ENCODE measurements at places on chromosomes 1 and 21.

- no peak for DNase-seq
These were observed 760 bp upstream of the TINAGL1 start for GRCh38 chr1:31575369-31576140.

GRCh38 chr1:10888791-10889649, 92.6 kb upstream of the CASZ1 start:
- no peak for DNase-seq

DNA sequence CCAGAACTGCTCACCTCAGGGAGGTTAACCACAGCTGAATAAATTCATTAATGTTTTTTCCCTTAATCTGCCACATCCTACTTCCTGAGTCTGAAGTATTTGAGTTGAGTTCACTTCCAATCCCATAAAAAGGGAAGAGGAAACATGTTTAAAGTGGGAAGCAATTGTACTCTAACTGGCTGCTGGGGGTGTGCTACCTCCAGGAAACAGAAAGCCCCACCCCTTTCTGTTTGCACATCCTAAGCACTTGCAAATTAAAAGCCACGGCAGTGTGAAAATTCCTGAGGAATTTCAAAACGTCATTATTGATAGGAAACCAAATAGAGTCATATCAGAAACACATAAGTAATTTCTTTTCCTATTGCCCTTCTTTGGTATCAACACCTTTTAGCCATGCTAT, 307.0 kb upstream of the NR5A2 start:
- DNase-seq = no peak

GRCh38 chr1:109891930-109892329, 18.7 kb upstream of the CSF1 start:
- DNase-seq = no peak

- DNase-seq = no peak
These were observed 4.8 kb downstream of the FAM3B start for GRCh38 chr21:41321211-41321907.

DNA sequence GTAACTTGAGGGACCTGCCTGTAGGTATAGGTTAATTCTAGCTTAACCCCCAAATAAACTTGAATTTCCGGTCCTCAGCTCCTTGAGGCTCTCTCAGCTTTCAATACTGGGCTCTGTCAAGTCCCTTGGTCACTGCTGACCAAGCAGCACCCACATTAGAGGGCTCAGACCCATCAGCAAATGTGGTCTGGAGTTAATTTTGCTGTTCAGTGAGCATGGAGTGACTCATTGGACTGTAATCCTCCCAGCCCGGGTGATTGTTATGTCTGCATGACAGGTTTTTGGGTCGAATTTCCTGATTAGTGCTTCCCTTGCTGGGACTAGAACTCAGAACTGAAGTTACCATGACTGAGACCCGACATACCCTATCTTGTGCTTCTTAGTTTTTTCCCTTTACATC, 130.6 kb downstream of the URB2 start:
- peak; percentile 64 for DNase-seq

DNA sequence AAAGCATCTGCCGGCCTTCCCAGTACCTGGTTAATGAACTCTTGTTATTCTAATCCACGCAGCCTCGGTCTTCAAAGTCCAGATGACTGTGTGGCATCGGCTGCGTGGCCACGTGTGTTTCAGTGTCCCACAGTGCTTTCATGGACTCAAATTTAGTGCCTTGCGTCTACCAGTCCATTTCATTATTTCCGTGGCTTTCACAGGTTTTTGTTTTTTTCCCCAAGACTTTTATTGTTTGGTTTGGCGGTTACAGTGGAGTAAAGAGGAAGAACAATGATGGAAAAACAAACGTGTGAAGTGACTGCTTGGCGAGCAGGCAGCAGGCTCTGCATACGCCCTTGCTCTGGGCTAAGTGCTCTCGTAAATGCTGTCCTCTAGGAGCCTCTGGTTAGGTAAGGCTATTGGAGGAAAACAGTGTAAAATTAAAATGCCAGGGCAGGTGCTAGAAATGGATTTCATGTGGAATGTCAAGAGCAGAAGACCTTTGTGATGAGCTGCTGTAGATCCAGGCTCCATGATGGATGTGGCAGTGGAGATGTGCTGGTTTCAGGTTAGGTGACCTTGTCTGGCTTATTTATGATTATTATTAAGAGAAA, 536.3 kb downstream of the KIF26B start:
- DNase-seq = no peak

DNA sequence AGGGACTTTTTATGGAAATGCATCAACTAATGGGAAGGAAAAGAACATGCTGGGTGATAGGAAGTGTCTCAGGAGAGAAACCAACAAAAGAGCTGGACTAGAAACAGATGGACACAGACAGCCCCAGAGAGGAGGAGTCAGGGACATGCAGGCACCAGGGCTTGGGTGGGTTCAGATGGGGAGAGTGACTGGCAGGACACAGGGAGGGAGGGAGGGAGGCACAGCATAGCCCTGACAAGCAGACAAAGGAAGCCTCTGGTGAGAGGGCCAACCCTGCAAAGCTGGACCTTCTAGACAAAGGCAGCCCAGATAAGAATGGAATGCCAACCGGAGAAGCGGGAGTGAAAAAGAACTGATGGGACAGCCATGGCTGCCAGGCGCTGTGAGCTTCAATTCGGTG, 568.8 kb downstream of the AJAP1 start:
- no peak for DNase-seq

- peak; percentile 47 for DNase-seq
These were observed 18.5 kb downstream of the NCF2 start for GRCh38 chr1:183571678-183572268.

GRCh38 chr1:236341298-236341697, 52.8 kb upstream of the EDARADD start:
- DNase-seq = no peak

DNA sequence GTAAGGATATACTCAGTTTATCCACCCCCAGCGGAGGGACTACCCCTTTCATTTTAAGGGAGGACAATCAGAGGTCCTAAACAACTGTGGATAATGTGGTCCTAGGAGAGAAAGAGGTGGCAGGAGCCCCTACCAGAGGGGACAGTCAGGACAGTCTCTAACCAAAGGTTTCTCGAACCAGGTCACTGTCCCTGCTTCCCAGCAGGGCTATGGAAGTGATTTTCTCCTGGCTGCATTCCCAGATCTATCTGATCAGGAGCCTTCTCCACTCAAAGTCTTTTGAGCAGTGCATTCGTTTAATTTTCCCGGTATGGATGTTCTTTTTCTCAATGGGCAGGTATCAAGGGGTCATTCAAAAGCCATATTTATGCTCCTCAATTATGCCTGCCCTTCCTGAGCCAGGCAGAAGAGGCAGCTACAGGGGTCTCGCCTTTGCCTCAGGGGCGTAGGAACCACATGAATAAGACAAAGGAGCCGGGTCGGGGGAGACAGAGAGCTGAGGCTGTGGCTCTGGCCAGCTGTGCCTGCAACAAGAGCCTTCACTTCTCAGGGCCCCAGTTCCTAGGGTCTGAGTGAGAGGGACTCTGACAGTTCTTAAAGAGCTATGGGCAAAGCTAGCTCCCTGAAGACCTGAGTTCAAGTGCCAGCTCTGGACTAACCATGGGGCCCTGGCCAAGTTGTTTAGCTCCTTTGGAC, 62.5 kb upstream of the DMRTB1 start:
- no peak for DNase-seq

Data from brain microvascular endothelial cell (primary cell).